ENCODE measurements at places on chromosomes 6 and 20.

GRCh38 chr6:113805173-113805790, 51.9 kb upstream of the MARCKS start:
- DNase-seq = no peak

GRCh38 chr6:158328952-158329351, 16.7 kb downstream of the TULP4 start:
- DNase-seq = no peak

DNA sequence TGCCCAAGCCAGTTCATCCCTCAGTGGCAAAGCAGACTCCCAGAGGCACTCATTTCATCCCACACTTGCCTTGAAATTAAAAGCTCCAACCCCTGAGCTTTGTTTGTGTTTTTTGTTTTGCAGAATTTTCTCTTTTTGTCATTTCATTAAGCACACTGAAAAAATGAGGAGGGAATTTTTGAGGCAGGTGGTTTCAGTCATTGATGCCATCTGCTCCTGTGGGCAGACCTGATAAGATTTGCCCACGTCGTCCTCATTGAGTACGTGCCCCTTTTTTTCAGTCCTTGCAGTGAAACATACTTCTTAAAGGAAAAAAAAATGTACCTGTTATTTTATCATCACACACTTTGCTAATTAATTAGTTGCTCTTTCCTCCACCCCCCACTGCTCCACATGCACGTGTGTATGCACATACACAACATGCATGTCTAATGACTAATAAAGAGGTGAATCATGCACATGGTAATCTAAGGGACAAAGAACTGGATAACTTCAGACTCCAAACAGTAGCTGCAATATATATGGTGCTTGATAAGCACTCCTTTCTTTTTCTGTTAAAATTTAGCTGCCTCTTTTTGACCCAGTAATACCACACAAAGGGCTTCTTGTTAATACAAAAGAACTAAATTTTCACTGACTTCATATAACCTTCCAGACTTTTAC, 102.1 kb upstream of the TMEM181 start:
- no peak for DNase-seq

DNA sequence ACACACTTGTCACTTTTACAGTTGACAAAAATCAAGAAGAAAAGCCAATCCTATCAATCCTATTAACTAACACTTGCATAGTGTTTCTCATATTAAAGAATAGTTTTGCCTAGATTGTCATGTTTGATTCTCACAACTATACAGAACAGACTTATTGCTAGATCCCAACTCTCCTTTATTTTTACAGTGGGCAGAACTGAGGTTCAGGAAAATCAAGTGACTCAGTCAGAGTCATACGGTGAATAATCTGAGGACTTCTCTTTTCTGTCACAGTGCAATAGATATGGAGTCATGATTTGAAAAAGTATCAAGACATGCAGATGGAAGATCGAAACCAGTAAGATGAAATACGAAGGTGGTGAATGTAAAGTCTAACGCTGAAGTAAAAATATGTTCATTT, 195.1 kb upstream of the CITED2 start:
- no peak for DNase-seq

DNA sequence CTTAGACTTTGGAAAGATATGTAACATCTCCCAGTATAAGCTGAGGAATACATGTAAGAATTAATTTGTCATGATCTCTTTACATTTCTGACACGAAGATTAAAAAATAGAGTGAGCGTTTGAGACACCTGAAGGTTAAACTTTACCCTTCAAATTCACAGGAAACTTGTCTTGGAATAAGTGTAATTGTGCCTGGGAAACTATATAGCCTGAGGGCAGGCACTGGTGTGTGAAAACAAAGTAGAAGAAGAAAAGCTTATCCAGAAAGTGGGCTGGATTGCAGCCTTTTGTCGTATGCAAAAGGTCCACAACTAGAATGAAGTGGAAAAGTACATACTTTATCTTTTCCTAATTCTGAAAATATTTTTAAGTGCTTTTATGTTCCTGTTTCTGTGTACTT, 275.7 kb upstream of the TCF21 start:
- no peak for DNase-seq

DNA sequence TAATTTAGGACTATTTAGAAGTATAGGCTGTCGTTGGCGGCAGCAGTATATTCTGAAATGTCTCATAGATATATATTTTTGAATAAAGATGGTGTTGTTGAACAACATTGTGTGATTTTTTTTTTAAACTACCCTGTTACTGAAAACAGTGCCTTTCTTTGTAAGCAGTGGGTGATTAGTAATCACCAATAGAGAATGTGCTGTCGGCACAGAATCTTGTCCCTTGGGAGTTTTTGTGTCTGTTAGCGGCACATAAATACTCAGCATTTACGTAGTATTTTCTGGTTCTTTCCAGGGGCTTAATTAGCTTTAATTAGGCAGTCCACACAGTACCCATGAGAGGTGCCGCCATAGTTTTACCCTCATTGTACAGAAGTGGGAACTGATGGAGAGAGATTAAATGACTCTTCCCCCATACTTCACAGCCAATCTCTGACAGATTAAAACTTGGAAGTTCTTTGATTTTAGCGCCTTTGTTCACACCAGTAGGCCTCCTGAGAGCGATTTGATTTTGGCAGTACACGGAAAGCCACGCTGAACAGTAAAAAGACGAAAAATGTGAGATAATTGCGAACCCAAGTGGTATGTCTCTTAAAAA, 58.8 kb downstream of the RPRD1B start:
- DNase-seq = no peak

GRCh38 chr20:57837208-57838035, 127.6 kb upstream of the PMEPA1 start:
- no peak for DNase-seq

DNA sequence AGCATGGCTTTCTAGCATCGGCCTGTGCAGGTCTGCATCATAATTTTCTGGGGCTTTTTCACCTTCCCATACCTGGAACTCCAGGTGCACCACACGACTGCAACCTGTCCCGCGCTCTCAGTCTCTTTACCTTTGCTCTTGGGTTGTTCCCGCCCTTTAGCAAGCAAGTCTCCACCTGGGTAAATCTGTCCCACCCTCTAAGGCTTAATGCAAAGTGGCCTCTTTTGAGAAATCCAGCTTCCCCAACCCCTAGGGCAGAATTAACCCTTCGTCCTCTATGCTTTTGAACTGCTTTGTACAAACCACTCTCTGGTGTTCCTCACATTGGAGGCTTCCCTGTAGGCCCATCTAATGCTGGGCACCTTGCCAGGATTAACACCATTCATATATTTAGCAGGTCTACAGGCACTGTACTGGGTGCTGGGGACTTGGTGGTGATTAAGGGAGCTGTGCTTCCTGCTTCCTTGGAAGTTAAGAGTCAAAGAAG, 2.8 kb downstream of the ITPR3 start:
- DNase-seq = no peak

GRCh38 chr6:13810688-13811446, 3.5 kb downstream of the MCUR1 start:
- no peak for DNase-seq

- peak; percentile 75 for DNase-seq
These were observed 69.8 kb upstream of the RIN2 start for GRCh38 chr20:19688031-19688806.
